ENCODE measurements at places on chromosomes 1 and 21.
A peak's percentile ranks its signal among the peaks of the same experiment; 100 is the strongest.

- no peak for DNase-seq
Measured at GRCh38 chr1:66276218-66276617, 257.7 kb upstream of the SGIP1 start.

DNA sequence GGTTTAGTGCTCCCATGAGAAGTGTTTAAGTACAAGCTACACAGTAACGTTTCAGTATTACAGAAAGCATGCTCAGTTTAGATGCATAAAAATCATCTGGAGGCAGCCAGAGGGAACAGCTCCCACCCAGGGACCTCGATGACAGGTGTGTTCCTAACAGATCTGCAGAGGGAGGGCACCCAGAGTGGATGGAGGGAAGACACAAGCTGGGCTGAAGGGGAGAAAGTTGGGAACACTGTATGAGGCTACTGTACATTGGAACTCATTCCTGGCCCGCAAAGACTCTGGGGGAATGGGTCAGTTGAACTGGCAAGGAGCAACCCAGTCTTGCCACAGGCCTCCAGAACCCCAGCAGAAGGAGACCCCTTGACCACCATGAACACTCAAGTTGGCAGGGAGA is 52.4 kb downstream of the ZP4 start:
- DNase-seq = no peak

GRCh38 chr1:235009561-235010306 is 118.9 kb downstream of the TOMM20 start:
- no peak for DNase-seq

- no peak for DNase-seq
Measured at GRCh38 chr1:25875856-25876692, 566 bp upstream of the PAQR7 start.

DNA sequence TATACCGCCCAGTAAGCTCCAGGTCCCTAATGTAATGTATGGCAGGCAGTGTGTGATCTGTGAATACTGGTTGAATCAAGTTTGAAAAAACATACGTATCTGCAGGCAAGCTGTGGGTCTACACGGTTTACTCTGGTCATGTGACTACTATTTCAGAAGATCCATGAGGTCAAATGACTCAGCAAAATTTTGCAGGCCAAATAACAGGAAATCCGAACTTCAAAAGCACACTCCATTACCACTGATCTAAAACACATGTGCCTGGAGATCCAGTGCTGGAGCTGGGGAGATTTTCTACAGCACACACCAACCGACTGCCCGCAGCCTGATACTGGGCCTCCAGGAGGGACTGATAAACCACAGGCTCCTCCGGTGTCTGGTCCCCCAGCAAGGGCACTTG is 64.5 kb upstream of the SLC44A3 start:
- peak; percentile 68 for DNase-seq

GRCh38 chr1:56403321-56403720 is 176.0 kb downstream of the PLPP3 start:
- no peak for DNase-seq

- DNase-seq = no peak
Measured at GRCh38 chr21:44329086-44329889, 9.9 kb downstream of the CFAP410 start.

- no peak for DNase-seq
Measured at GRCh38 chr1:223714849-223715603, 2.7 kb downstream of the CAPN2 start.

DNA sequence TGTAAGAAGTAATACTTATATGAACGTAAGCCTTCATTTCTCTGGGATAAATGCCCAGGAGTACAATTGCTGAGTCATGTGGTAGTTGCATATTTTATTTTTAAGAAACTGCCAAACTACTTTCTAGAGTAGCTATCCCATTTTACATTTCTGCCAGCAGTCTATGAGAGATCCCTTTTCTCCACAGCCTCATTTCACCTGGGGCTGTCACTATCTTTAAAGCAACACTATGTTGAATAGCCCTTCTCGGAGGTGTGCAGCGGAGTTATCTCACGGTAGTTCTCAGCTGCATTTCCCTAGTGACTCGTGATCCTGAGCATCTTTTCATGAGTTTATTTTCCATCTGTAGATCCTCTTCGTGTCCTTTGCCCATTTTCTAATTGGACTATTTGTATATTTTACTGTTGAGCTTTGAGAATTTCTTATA is 93.4 kb downstream of the ADARB1 start:
- peak; percentile 36 for DNase-seq

DNA sequence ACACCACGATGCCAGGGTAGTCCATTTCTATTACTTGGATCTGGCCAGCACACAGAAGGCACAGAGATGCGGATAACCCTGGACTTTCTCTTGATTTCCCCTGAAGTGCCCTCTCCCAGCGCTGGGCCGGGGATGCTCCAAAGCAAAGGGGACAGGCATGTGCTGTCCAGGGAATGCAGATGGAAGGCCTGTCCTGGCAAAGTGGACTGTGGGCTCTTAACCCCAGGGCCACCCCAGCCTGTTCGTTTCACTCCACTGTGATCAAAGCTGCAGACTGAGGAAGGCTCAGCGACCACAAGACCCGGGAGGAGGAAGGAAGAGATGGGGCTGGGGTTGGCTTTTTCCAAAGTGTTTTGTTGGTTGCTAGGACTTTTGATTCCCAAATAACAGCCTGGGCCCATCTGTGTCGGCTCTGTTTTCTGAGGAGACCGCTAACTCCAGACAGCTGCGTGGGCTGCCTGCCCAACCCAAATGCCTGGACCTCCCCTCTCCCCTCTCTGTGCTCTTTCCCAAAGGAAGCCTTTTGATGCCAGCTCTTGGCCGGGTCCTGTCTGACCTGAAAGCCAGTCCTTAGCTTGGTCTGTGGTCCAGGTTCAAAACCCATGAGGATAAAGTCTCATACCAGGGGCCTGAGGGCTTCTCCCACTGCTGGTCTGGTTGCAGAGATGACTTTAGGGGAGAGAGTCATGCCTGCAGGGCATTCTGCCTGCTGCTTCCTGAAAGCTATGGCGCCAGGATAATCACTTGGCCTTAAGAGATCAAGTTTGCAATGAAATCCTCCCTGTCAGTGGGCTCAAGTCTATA is 119.6 kb upstream of the CD34 start:
- DNase-seq = peak; percentile 89

DNA sequence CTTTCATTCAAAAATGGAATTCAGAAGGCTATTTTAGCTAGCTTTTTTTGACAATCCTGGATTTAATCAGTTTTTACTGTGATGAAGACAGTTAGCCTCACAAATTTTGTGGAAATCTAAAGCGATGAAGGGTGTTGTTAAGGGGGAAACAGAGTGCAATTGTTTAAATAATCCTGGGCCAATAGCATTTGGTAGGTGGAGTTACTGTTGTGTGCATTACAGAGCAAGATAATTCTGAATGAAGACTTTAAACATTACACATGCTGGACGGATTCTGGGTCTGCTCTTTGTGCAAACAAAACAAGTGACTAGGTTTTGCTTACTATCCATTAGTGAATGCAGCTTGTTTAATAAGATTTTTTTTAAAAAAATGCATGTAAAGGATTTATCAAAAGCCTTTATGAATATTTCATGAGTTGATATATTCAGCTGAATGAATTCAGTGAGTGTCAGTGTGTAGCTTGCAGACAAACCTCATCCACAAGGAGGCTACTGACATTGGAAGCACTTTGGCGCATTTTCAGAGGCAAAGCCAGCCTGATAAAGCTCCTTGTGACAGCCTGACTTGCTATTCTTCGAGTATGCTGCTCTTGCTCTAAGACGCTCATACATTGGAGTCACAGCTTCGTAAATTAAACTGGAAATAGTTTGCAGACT is 199.6 kb downstream of the PDE4B start:
- DNase-seq = peak; percentile 4

DNA sequence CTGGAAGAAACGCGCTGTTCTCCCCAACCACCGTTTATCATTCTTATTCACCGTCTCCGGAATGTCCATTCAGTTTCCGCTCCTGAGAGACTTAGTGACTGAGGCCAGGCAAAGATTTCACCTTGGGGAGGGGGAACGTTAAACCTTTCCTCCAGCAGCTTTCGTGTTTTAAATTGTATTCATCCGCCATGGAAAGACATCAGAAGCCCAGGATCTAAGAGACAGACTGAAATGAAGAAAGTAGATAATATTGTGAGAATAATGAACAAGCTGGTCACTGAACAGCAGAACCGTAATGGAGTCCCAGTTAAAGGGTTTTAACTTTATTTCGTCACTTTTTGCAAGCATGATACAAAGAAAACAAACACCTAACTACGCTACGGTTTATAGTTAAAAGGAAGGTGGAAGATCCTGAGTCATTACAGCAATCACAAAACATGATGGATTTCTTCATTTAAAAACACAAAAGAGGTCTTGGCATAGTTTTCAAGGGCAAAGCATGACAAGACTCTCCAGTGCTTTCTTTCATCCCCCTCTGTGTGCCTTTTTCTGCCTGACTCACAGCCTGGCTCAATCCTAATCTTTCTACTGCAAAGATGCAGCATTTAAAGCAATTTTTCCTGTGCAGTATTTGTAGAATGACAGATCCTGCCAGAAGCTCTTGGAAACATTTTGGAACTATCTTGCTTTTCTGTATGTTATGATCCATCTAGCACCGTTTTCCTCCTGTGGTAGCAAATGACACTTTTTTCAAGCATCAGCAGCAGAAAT is 722 bp upstream of the SLC19A2 start:
- DNase-seq = peak; percentile 63

GRCh38 chr1:95426772-95427171 is 192.8 kb downstream of the RWDD3 start:
- no peak for DNase-seq

DNA sequence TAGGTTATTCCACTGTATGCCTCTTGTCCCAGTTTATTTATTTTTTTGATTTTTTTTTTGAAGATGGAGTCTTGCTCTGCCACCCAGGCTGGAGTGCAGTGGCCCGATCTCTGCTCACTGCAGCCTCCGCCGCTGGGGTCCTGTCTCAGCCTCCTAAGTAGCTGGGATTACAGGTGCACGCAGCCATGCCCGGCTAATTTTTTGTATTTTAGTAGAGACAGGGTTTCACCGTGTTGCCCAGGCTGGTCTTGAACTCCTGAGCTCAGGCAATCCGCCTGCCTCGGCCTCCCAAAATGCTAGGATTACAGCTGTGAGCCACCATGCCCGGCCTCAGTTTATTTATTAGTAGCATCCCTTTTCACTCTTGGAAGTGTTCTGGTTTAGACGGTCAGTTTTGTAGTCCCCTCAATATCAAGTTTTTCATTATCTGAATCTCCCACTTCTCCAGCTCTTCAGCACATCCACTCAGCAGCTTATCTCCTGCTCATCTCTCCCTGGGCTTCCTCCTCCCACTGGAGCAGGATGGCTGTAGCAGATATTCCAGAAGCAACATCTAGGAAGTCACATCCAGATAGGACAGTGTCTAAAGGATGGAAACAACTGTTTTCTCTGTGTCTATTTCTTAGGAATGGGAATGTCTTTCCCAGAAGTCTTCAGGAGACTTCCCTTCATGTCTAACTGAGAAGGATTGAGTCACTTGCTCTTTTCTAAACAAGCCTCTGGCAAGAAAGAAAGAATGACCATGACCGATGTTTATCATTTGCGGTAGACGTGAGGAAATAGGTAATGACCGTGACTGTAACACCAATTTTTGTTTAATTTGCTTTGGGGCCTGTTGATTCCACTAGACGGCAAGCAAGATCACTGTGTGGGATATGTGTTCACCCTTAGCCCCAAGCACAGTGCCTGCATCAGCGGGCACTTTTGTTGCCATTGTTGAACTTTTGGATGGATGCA is 14.4 kb downstream of the CCDC190 start:
- DNase-seq = no peak

DNA sequence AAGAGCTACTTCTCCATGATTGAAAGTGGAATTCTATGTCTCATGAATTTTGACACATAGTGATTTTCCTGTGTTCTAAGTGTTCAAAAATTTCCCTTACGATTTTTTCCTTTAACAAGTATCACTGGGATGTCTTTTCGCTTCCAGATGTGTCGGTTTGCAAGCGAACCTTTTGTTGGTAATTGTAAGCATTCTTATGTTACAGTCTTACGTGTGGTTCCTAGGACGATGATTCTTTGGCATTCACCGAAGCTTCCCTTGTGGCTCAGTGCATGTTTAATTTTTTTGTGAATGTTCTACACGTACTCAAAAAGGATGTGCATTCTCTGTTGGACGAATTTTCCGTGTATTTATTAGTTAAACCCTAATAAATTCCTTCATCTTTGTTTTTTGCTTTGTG is 211.6 kb downstream of the CAMTA1 start:
- DNase-seq = no peak

DNA sequence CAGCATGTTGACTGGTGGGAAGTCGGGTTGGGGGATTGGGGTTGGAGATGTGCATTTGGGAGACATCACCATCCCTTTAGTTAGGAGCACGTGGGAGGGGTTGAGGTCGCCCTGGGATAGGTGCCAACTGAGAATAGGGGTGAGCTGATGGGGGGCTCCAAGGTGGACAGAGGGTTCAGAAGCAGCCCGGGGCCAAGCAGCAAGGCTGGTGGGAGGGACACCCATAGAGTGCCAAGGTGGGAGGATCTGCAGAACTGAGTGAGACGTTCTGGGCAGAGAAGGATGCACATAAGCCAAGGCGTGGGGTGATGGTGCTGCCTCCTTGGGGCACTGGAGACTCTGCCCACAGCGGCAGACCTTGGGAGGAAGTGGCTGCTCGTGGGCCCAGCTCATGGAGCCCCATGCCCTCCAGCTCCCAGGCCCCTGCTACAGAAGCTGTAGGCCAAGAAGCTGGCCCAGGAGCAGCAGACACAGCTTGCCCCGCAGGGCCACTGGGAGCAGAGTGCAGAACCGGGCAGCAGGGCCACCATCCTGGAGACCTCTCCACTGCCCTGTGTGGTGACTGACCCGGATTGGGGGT is 31.4 kb upstream of the PKP1 start:
- DNase-seq = no peak

DNA sequence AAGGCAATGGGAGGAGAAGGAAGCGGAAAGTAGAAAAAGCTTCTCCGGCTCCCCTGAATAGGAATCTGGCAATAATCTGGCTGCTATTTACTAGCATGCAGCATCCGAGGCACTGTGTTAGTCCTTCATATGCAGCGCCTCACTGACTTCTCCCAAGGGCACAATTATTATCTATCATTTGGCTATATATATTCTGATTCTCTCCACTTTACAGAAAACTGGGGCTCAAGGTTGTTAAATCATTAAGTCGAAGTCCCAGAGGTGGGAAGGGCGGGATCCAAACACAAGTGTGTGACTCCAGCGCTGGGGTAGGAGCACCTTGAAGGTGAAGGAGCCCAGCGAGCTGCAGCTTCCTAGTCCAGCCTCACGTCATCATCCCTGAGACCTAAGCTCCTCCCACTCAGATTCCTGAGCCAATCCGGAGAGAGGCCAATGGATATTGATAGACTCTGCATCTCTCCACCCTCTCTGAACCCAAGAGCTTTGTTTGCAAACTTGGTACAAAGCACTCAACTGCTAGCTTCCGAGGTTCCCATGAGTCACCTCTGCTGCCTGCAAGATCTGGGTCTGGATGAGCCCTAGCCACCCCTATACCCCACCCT is 16.6 kb upstream of the EYA3 start:
- DNase-seq = no peak

- DNase-seq = no peak
Measured at GRCh38 chr1:90391126-90391525, 326.0 kb downstream of the BARHL2 start.

DNA sequence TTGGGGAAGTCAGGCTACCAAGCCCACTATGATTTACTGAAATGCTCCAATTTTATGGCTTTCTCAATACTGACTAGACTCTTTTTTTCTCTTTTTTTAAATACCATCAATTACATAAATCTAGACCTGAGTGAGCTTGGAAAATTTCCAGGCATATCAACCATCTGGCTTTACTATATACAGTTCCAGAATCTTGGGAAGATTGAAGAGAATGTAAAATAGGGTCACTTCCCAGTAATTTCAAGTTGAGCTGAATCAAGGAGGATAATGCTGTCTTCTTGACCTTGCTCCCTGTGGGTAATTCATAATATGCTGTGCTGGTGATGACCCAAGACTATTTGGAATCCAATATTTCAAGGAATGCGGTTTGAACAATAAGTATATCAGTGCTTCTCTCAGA is 108.1 kb downstream of the MAP3K21 start:
- DNase-seq = no peak
